ENCODE measurements at places on chromosomes 3 and 15.

- DNase-seq = no peak
Measured at GRCh38 chr3:69848113-69848512, 108.8 kb downstream of the MITF start.

GRCh38 chr3:196740481-196741248, 1.0 kb downstream of the PAK2 start:
- DNase-seq = peak; percentile 26

DNA sequence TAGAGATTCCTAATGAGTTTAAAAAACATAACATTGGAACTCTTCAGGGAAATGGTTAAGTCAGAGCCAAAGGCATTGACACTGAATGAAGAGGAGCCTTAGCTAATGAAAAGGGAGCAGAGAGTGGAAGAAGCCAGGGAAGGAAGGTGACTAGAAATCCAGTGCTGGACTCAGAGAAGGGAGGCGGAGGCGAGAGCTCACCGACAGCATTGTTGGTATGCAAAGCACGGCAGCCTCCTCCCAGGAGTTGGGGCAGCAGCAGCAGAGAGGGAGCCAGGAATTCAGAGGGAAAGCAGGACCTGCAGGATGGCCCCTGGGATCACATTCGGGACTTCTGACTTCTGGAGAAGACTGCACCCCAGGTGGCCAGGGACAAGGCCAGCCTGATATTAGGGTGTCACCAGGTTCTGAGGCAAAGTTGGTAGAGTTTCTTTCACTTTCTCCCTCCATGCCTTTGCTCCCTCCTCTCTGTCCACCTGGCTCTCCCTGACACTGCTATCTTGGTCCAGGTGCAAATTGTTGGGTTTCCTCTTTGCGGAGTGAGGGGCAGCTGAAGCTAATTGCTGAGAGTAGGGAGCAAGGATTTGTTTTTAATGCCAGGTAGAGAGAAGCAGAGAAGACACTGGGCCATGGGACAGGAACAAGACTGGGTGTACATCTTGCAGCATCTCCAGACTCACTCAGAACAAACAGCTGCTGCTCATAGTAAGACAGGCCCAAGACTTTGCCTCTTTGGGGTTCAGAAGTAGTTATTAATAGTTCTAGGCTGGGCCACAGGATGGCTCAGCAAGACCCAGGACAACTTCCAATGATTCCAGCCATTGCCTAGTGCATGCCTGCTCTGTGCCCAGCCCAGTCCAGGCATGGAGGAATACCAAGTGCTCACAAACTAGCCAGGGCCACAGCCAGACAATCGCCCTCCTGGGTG, 157.9 kb downstream of the TLE3 start:
- DNase-seq = no peak

GRCh38 chr15:75639709-75640482, at the start of gene IMP3:
IMP3 (minus strand) TSS chr15:75640224; CDS start chr15:75640168, 56 bp downstream.
- peak; percentile 100 for DNase-seq

GRCh38 chr3:113783980-113784379, 37.1 kb downstream of the ATP6V1A start:
- no peak for DNase-seq

- no peak for DNase-seq
Measured at GRCh38 chr3:70138606-70139005, 139.1 kb downstream of the SAMMSON start.

DNA sequence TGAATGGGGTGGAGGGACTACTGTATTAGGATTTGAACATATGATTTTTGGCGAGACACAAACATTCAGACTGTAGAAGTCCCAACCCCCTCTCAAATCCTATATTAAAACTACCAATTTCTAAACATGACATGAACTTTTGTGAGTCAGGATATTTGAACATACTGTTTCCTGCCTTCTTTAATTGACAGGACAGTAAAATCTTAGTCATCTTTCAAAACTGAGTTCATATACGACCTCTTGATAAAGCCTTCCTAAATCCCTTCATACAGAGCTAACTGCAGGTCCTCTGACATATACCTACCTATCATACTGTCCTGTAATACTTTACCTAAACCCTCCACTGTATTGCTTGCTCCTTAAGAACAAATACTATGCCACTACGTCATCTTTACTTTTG, 23.5 kb downstream of the ALDH1A2 start:
- DNase-seq = no peak

- DNase-seq = no peak
Measured at GRCh38 chr3:128878556-128879124, 780 bp upstream of the ACAD9 start.

- no peak for DNase-seq
Measured at GRCh38 chr3:20480786-20481365, 294.9 kb upstream of the SGO1 start.

GRCh38 chr3:52742418-52743041, 28.2 kb downstream of the NEK4 start:
- no peak for DNase-seq

- no peak for DNase-seq
Measured at GRCh38 chr3:66267031-66267430, 46.2 kb downstream of the SLC25A26 start.

GRCh38 chr3:152620395-152620794, 214.5 kb upstream of the P2RY1 start:
- no peak for DNase-seq

- DNase-seq = no peak
Measured at GRCh38 chr15:51492528-51492927, 130.0 kb downstream of the DMXL2 start.

- no peak for DNase-seq
Measured at GRCh38 chr15:101478701-101479341, 10.7 kb downstream of the PCSK6 start.

GRCh38 chr15:62639906-62640605, 402.5 kb upstream of the TPM1 start:
- DNase-seq = no peak

- DNase-seq = no peak
Measured at GRCh38 chr15:68028888-68029207, 25.3 kb upstream of the PIAS1 start.

- DNase-seq = no peak
Measured at GRCh38 chr3:14547693-14548092, 7.6 kb upstream of the GRIP2 start.

- no peak for DNase-seq
Measured at GRCh38 chr3:9944271-9944670, 7.9 kb downstream of the PRRT3 start.

DNA sequence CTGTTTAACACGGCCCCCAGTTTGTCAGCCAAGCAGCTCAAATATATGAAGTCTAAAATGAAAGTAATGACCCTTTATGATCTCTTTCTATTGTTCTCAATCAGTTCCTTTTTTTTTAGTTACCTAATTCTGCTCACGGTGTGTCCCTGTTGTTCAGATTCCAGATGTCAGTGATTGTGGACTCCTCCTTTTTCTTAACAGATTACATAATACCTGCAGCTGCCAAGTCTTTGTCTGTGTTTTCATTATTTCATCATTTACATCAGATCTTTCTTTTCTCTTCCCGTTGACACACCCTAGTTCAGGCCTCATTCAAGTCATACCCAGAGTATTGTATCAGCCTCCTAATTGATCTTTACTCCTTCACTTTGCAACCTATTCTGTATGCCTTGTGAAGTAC, 56.1 kb upstream of the SKIL start:
- no peak for DNase-seq

DNA sequence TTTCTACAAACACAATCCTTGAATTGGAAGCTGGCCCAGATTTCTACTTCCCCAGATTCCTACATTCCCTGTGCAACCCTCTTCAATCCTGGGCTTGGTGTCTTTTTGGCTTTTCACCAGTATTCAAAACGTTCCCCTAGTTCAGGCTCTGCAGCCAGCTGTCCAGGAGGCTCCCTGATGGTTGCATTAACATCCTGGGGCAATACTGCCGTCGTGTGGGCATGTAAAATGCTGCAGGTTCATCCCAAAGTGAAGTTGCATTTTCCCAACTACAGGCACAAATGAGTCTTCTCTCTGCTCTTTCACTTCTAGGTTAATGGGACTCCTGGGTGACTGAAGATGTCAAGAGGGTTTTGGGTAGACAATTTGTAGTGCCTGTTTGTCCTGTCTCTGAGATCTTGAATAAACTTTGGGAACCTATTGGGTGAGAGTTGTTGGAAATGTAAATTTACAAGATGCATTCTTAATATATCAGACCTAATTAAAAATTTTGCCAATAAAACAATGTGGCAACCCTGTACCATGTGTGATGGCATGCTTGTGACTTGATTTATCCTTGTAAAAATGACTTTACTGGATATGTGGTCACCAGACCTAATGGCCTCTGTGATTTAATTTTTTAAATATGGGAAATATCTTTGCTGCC, 28.6 kb downstream of the SOX14 start:
- DNase-seq = peak; percentile 51

- DNase-seq = no peak
Measured at GRCh38 chr3:41035456-41036022, 163.8 kb upstream of the CTNNB1 start.

- DNase-seq = no peak
Measured at GRCh38 chr3:174346571-174346970, 512.6 kb upstream of the NAALADL2 start.

DNA sequence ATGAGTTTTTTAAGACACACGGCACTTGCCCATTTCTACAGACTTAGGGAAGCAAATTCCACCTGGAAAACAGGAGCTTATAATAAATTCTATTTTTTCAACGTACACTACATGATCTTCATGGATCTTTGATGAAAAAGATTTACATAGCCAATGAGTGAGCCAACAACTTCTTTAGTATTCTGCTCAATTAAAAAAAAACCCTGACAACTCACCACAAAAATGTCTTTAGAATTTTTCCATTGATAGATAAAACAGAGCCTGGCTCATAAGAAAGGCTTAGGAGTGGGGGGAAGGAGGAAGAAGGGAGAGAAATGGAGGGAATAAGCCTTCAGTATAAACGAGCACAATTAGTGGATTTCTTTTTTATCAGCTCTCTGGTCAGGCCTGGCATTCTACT, 126.7 kb downstream of the ATP10A start:
- DNase-seq = no peak

DNA sequence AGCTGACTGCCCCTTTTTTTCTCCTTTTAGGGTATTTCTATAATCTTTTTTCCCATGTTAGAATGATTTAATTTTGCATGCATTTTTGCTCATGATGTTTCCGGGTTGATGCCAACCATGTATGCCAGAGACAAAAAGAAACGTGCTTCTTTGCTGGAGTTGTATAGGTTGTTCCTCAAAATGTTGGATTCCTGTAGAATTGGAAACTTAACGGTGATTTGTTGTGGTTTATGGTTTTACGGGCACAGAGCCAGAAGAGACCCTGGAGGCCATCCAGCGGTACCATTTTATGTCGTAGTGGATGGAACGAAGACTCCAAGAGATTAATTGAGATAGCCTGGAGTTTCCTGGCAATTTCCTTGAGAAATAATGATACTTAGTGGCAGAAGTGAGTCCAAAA, 481.5 kb upstream of the RGMA start:
- no peak for DNase-seq

DNA sequence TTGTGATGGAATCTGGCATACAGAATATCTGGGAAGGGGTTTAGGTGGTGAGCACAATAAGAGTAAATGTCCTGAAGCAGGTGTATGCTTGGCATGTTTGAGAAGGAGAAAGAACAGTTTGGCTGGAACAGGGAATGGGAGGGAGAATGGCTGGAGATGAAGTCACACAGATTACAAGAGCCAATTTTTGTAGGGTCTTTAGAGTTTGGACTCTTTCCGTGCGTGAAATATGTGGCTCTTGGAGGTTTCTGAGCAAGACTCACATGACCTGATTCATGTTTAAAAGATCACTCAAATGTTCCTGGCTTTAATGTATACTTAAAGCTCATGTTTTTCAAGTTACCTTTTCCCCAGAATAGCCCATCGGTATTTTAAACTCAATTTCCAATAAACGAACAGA, 32.8 kb downstream of the SPRED1 start:
- no peak for DNase-seq

- peak; percentile 59 for DNase-seq
Measured at GRCh38 chr3:4466741-4467521, at the start of gene SUMF1. SUMF1 (minus strand) TSS chr3:4467269; CDS start chr3:4467245, 24 bp downstream.

- DNase-seq = no peak
Measured at GRCh38 chr3:128846486-128846891, 32.9 kb upstream of the ACAD9 start.

- DNase-seq = no peak
Measured at GRCh38 chr3:108044699-108045098, 46.1 kb downstream of the CD47 start.

GRCh38 chr15:81156324-81156723, 22.3 kb downstream of the CFAP161 start:
- DNase-seq = no peak

DNA sequence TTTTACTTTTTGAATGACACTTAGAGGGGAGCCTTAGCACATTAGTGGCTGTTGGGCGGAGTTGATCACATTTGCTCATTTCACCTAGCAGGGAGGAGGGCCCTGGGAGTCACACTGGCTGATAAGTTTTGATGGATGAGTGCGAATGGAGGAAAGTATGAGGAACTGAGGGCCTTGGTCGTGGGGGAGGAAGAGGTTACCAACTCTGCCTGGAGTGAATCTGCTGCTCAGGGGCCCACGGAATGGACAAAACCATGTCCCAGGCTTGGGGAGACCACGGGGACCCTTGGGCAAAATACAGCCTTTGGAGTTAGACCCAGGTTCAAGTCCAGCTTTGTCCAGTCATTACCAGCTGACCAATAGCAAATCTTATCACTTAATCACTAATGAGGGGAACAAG, 5.1 kb upstream of the FLNB start:
- DNase-seq = no peak

DNA sequence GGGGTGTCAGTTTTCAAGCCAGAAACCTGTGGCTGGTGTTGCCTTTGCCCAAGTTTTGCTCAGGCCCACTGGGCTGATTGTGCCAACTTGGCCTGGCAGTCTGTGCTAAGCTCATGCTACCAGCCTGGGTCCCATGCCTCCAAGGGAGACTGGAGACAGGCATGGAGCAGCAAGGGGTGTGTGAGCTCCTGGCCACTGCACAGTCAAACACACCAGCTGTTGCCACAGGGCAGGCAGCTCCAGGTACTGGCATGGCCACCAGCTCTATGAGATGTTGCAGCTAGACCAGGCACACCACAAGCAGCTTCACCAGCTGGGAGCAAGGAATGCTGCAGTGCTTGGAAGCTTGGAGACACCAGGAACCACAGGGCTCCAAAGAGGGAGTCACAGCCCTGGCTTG, 638.8 kb downstream of the PLOD2 start:
- no peak for DNase-seq

- DNase-seq = no peak
Measured at GRCh38 chr3:122907471-122907870, 112.6 kb downstream of the SLC49A4 start.
